Sciatic nerve (tissue), 2 donors: ENCODE measurements at places on chromosomes 7 and 10.

GRCh38 chr7:17672783-17673182 lies 267.5 kb downstream of the SNX13 start:
- DNase-seq: no peak

GRCh38 chr10:104033966-104034365 lies 51.7 kb downstream of the COL17A1 start:
- DNase-seq: no peak

- DNase-seq: no peak
Observed at GRCh38 chr7:116786791-116787443, 75.5 kb upstream of the CAPZA2 start.

DNA sequence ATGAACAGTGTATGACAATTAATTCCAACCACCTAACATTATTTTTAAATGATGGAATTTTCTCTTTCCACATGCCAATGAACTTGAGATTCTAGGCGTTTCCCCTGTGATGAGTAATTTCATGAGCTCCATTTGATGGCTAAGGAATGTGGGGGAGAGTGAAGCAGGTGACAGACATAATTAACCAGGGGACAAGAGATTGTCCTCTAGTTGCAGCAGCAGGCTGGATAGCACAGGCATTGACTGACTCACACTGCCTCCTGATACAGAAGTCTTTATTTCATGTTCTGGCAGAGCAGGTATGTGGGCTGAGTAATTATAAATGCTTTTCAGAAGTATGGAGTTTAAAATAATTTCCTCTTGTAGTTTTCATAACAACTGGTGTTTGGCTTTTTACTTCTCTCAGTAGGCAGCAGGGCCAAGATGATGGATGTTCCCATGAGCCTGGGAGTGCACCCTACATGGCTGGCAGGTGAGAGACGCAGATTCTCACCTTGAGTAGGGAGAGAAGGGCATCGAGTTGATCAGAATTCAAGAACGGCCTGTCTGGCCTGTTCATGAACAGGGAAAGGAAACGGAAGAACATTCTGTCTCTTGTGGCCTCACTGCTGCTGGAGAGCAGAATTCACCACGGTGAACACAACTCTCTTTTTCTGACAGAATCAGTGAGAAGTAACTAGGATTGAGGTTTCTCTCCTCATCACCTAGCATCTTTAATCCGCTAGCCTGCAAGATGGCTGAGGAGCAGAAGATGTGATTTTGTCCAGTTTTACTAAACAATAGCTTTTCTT lies 118.8 kb downstream of the AOAH start:
- DNase-seq: no peak

GRCh38 chr7:115822380-115822779 lies 208.2 kb downstream of the TFEC start:
- no peak for DNase-seq

- no peak for DNase-seq
Observed at GRCh38 chr10:67171970-67172369, 246.1 kb downstream of the LRRTM3 start.

DNA sequence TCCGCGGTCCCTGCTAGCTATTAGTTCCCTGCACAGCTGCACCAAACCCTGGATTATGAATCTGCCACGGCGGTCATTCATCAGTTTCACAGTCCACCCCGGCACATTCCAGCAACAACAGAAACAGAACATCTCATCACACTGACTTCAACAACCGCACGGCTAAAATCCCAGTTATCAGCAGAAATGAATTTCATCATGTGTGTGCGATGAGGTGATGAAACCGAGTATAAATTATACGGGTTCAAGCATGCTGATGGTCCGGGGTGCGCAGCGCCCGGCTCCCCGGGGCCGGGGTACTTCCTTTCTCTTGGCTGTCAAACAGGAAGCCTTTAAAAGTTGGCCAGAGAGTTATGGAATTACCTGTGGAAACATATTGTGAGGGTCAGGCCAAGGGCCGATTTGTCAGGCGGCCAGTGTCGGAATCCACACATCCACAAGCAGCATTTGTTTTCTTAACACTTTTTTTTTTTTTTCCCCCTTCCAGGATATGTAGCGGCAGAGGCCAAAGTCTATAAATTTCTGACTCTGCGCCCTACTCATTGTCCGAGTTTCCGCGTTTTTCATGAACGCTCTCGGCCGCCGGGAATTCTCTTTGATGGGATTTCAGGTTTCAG lies 420.9 kb upstream of the MGMT start:
- no peak for DNase-seq

GRCh38 chr10:43120929-43121314 lies 17.3 kb upstream of the CSGALNACT2 start:
- no peak for DNase-seq

DNA sequence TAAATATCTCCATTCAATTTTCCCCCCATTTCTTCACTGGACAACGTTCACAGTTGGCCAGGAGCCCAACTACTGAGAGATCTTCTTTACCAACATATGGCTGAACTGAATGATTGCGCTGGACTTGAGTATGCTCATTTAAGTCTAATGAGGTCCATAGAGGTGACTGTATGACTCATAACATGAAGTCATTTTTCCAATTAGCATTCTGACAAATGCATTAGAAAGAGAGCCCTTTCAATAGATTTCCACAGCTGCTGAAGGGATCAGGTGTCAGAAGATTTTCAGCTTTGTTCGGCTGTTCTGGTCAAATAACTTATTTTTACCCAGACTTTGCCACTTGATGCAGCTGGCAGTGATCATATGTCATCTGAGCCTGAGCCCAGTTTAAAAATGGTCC lies 438.0 kb downstream of the ETV1 start:
- no peak for DNase-seq

DNA sequence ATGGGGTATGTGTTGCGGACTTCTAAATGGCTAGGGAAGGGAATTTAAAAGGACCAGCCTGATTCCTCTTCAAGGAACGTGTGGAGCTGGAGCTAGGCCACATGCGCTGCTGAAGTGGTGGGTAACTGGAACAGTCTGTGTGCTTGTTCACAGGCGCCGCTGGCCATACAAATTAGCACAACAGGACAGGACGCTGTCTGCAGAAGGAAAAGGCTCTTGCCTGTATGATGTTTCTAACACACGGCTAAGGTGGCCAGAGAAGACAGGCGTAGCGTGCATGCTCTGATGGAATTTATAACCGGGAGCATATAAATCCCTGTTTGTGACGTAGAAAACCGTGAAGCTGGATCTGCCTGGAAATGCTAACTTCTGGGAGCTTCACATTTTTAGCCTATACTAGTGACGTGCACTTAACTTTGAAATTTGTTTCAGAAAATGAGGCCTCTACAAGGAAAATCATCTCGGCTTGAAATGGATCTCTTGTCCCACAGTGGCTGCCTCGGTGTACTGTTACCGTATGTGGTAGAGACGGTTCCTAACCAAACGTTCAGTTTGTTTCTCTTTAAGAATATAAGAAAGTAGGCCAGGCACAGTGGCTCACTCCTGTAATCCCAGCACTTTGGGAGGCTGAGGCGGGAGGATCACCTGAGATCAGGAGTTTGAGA lies 569.4 kb downstream of the PTPRN2 start:
- peak; percentile 8 for DNase-seq

DNA sequence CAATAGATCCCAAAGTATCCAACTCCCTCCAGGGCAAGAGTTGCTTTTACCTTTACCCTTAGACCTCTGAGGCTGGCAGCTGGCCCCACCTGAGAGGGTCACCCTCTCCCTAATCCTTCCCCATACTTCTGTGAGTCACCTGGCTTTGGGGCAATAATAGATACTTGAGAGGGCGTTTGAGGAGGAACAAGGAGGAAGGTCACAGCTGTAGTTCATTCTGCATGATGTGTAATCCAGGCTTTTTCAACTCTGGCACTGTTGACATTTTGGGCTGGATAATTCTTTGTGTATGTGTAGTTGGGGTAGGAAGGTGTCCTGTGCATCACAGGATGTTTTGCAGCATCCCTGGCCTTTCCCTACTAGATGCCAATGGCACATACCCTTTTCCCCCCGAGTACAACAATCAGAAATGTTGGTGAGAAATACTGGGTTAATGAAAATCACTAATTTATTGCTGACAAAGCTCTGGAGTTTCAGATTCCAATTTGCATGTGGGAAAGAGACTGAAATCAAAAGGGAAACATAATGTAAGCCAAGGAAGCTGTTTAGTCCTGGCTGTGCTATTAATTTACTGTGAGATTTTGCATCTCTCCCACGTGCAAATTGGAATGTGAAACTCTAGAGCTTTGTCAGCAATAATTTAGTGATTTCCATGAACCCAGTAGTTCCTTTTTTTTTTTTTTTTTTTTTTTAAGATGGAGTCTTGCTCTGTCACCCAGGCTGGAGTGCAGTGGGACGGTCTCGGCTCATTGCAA lies 3.6 kb downstream of the BLVRA start:
- DNase-seq: no peak

DNA sequence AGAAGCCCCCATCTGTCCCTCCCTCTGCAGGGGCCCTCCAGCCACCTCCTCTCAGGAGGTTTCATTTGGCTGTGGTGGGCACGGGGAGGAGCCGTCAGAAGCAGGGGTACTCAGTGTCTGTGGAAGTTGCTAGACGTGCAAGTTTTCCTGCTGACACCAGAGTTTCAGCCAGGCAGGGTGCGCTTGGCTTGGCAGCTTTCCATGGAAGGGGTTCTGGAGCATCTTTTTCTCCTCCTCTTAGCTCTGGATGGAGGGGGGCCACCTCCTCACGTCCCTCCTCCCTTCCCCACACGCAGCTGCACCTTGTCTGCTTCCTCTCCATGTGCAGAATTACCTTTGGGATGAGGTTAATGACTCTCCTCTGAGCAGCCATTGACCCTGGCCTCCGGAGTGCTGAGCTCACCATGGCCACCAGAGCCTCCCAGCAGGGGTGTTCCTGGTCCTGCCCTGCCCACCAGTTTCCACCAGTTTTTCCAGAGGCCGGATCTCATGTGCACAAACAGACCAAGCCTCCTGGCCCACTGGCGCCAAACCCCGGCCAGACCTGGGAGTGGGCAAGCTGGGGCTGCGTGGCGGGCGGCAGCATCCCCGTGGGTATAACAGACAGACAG lies 579.8 kb upstream of the FOXK1 start:
- DNase-seq: no peak

GRCh38 chr7:4175346-4175973 lies 506.6 kb upstream of the FOXK1 start:
- no peak for DNase-seq

DNA sequence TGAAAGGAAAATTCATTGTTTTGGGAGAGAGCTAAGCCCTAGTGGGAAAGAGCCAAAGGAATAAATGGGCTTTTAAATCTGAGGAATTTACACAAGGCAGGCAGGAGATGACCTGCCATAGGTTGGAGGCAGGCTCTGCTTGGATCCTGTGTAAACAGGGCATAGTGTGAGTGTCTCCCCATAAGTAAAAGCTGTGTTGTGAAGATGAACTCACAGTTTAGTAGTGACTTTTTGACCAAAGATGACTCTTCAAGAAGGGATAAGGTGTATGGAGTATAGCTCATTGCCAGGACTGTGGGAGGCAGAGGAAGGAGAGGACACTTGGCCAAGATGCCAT lies 63.2 kb downstream of the KAT6B start:
- no peak for DNase-seq

DNA sequence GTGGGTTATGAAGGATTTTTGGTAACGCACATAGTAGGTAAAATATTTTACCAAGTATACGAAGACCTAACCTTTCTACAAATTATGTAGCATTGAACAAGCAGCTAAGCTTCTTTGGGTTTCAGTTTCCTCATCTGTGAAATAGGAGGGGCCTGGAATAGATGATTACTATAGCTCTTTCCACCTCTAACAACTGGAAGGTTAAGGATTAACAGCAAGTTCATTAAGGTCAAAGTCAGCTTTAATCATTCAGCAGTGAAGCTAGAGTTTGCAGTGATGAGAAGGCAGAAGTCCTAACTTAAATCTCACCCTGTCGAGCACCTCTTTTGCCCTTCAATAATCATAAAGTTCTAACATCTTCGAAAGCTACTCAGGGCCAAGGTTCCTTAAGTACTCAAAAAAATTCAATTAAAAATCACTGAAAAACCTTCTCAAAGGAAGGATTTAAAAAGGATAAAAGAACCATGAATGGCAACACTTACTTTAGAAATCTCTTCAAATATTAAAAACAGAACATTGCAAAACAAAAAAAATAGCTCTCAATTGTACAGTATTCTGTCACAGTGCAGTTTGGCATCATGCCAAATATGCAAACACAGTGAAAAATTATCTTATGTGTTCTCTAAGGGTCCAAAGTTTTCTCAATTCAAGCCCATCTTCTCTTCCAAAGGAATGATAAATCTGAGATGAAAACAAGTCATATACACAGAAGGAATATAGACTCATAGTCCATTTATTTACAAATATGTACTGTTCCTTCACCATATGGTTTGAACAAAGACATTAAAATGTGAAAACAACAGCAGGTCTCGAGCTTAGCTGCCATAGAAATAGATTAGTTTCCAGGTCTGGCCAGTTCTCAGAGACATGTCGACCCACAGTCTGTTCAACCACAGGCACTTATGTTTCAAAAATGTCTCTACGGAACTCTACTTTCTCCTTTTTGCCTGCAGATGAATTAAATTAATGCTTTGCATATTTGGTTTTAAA lies 152.0 kb upstream of the SLC13A1 start:
- no peak for DNase-seq

- no peak for DNase-seq
Observed at GRCh38 chr10:92873029-92873428, 24.7 kb downstream of the EXOC6 start.

DNA sequence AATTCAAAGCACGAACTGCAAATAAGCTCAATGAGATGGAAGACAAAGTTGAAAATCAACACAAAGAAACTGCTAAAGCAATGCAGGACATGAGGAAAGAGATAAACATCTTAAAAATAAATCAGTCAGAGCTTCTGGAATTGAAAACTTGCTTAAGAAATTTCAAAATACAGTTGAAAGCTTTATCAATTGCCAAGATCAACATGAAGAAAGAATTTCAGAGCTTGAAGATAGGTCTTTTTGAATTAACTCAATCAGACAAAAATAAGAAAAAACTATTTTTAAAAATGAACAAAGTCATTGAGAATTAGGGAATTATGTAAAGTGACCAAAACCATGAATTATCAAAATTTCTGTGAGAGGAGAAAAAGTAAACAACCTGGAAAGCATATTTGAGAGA lies 218.1 kb downstream of the CTNNA3 start:
- no peak for DNase-seq

GRCh38 chr10:55410415-55410885 lies 609.4 kb upstream of the PCDH15 start:
- peak; percentile 44 for DNase-seq

GRCh38 chr10:62643606-62644587 lies 160.6 kb upstream of the ADO start:
- DNase-seq: no peak

DNA sequence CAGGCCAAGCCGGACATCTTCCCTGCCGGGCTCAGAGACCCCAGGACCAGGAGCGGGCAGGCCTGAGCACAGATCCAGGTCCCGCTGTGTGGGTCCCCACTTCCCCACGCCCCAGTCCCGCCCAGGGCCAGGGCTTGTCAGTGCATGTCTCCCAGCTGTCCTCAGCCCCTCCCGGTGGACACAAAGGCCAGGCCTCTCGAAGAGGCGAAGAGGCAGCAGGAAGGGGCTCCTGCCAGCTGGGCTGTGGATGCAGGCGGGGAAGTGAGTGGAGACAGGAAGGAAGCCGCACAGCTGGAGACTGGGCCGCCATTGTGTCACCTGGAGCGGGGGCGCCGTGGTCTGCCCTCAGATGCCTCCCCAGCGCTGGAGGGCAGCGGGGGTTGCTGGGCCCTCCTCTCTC lies 4.8 kb downstream of the GRIFIN start:
- no peak for DNase-seq

- DNase-seq: peak; percentile 60
Observed at GRCh38 chr7:67453580-67454380, 457.1 kb downstream of the TYW1 start.
